Stimulated activated CD4-positive, alpha-beta T cell treated with anti-CD3 and anti-CD28 coated beads, TNF-alpha, amount 100 ng/mL, for 1 hour (primary cell): ENCODE measurements at places on chromosomes 7 and 10.
A peak's percentile ranks its signal among the peaks of the same experiment; 100 is the strongest.

GRCh38 chr7:17090751-17091150, 207.7 kb upstream of the AHR start:
- DNase-seq: no peak

GRCh38 chr7:7177044-7177517, 5.3 kb upstream of the C1GALT1 start:
- DNase-seq: no peak

- DNase-seq: peak; percentile 62
Observed at GRCh38 chr7:128135515-128136214, 104.4 kb upstream of the LRRC4 start.

DNA sequence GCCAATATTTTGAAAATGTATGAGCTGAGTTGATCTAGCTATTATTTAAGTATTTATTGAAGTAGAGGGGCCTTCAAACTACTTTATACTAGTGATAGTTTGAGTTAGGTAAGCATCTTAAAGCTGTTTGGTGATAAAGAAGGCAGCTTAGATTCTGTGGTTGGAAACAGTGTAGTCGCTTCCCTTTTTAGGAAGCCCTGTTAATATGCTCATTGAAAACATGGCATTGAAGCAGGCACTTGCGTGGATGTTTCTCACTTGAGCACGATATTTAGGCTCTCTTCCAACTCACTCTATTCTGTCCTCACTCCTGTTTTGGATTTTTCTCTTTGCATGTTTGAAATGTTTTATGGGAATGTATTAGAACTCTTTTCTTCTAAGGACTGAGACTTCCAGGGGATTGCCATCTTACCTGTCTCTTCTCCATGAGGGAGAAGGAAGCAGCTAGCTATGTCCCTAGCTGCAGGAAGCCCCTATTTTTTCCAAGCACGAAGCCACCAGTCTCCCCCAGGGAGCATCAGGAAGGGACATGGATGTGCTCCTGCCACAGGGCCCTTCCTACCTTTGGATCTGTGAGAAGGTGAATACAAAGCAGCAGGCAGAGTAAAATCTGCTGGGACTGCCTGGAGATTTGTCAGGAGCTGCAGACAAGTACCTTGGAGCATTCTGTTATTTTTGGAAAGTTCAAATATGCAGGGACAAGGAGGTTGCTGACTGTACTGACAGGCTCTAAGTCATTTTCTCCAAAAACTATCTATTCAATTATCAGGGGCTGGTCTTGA, 22.0 kb upstream of the BMPR1A start:
- DNase-seq: no peak

DNA sequence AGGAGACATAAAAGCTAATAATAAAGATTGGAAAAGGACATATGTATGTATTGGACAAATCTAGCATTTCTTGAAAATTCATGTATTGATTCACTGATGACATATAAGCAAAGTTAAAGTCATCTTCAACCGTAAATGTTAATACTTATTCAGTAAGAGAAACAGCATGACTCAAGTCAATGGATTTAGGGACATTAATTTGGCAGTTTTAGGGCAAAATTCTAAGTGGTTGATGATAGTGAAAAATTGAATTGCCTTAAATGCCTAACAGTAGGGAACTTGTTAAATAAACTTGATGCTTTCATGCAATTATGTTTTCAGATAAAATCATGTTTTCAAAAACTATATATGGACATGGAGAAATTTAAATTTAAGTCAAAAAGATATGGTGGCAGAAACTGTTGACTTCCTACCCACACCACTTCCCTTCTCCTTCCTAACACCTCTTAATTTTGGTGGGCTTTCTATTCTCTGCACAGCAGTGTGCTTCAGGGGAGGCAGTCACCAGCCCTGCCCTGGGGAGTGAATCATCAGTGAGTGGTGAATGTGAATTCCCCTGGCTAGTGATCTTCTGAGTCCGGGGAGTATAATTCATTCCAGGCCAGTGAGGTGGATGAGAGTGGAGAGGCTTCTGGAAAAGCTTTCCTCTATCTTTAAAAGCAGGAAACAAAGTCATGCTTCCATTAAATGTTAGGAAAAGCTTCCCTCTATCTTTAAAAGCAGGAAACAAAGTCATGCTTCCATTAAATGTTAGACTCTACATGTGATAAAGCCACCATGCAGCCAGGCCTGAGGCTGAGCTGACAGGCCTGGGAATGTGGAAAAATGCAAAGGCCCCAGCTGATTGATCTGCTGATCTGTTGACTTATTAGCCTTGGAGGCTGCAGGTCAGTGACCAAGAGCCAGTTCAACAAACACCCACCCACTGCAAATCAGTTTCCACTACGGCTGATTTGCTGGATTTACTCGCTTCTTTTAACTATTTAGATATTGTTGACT, 25.2 kb upstream of the ITGB1 start:
- no peak for DNase-seq

- no peak for DNase-seq
Observed at GRCh38 chr10:76086761-76087639, 655.6 kb downstream of the LRMDA start.

- peak; percentile 81 for DNase-seq
Observed at GRCh38 chr7:923108-924041, 31.1 kb downstream of the ADAP1 start.

DNA sequence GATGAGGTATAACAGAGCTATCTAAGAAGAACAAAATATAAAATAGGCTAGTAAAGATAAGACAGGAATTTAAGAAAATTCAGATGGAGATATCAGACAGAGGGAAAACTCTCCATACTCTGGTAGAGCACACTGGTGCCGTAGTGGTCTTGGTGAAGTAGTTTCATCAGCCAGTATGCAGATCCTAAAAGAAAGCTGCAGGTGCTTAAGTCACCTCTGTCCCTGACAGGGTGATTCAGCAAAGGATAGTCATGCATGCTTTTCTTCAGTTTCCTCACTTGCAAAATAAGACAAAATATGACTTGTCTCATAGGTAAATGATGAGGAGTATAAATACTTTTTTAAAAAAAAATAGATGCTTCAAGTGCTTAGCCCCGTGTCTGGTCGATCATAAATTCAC, 794.9 kb downstream of the TNS3 start:
- no peak for DNase-seq

DNA sequence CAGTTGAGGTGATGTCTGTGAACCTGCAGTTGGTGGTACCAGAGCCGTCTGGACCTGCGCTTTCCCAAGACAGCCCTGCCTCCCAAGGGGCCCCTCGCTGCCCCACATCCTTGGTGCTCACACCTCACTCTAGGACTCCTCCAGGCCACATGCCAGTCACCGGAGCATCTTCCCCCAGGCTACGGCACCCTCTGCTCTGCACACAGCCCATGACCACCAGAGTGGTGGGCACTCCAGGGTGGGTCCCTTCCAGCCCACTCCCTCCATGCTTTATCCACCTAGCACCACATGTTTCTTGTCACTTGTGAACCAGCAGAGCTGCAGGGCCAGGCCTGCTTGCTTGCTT, 183.7 kb upstream of the SH2B2 start:
- no peak for DNase-seq

GRCh38 chr10:104526188-104526587, 114.9 kb upstream of the SORCS3 start:
- DNase-seq: no peak

GRCh38 chr10:117165538-117166417, 27.7 kb upstream of the VAX1 start:
- DNase-seq: no peak

GRCh38 chr7:107703219-107703618, 40.7 kb upstream of the CBLL1 start:
- DNase-seq: no peak
